ENCODE measurements at places on chromosomes 3 and 15.

DNA sequence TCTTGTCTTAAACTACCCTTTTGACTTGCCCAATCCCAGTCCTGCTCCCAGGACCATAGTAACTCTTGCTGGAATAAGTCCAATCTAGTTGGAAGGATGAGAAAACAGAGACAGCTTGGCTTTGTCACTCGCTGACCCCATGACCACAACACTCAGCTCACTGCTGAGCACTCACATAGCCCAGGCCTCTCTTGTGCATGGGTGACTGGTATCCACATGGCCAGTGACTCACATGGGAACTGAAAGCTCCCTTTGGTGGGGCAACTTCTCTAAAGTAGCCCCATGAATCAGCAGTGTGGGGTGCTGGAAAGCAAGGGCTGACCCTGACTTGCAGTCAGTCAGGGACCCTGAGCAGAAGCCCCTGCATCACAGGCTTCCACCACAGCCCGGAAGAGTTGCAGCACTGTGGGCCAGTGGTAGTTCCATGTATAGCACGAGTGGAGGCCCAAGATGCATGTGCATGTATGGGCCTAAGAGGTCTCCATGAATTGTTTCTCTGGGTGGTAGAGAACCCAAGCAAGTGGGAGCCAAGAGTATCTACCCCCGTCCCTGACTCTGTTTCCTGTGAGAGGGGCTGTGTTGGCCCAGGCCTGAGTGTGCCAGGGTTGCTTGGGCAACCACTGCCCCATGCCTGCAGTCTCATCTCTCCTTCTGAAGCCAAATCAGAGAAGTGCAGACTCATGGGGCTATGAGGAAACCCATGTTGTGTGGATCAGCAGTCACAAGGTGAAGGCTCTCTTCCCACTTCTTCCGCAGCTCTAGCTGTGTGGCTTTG is 62.1 kb upstream of the XCR1 start:
- peak; percentile 86 for DNase-seq

- no peak for DNase-seq
Measured at GRCh38 chr3:5874931-5875341, 687.4 kb downstream of the EDEM1 start.

GRCh38 chr3:126133606-126134005 is 46.8 kb downstream of the ALDH1L1 start:
- peak; percentile 6 for DNase-seq

DNA sequence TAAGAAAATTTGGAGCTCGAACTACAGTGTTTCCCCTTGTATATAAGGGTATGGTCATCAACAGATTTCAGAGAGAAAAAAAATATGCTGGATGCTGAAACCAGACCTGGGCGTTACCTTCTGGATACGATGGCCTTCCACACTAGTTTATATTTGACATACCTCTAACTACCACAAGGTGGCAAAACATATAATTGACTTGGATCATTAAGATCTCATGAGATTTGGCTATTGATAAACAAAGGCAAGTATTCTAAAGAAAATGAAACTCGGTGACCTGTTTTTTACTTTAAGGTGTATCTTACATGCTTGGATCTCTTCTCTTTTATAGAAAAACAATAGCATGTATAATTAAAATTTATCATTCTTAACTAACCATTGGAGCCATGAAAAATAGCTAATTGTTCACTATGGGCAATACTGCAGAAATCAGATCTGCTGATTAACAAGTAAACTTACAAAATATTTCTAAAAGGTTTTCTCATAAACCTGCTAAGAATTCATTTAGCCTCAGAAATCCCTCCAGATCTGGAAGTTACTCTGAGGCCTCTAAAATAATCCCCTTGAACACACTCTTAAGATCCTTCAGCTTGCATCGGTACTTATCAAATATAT is 300.6 kb upstream of the KCNH8 start:
- no peak for DNase-seq

GRCh38 chr3:16143861-16144447 is 30.5 kb upstream of the GALNT15 start:
- no peak for DNase-seq

- no peak for DNase-seq
Measured at GRCh38 chr3:176978441-176978840, 218.8 kb downstream of the TBL1XR1 start.

DNA sequence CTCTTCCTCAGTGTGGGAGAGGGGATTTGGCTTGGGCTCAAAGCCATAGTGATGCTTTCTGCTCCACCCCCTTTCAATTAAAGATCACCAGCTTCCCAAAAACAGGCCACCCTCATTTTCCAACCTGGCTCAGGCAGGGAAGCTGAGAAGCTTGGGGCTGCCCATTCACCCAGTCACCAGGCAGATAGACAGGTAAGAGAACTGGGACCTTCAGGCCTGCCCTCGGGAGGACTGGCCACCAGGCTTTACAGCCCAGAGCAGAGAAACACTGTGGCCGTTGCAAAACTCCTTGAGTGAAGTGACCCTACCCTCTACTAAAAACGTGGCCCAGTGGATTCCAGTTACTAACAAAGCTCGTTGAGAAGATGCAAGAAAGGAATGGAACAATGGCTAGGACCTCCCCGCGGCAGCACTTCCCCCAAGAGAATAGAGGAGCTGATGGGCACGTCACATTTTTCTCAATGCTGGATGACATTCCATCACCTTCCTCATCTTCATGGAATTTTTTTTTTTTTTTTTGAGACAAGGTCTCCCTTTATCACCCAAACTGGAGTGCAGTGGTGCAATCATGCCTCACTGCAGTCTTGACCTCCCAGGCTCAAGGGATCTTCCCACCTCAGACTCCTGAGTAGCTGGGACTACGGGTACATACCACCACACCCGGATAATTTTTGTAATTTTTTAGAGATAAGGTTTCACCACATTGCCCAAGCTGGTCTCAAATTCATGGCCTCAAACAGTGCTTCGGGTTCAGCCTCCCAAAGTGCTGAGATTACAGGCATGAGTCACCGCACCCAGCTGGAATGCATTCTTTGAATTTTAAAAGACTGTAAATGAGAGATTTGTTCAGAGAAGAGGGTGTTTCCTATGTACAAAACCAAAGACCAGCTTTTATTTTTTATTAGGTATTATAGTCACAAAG is 37.9 kb downstream of the LIPC start:
- no peak for DNase-seq

GRCh38 chr3:63762180-63762579 is 56.9 kb upstream of the C3orf49 start:
- no peak for DNase-seq

GRCh38 chr3:130950641-130951040 is 56.8 kb downstream of the ATP2C1 start:
- DNase-seq = no peak

DNA sequence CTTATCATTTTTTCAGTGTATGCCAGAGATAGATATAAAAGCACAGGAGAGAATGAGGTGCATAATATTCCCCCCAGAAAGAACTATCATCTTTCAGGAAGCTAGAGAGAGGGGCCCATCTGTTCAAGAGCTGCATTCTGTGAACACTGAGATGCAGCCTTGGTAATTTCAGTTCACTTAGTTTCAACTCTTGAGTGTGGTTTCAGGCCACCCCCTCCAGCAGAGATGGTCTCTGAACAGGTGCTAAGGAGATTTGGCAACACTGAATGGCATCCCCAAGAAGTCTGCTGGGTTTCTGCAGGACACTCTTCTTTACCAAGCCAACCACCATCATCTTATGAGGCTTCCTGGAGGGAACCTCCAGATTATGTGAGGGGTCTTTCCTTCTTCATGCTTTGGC is 30.4 kb upstream of the LIMD1 start:
- no peak for DNase-seq

DNA sequence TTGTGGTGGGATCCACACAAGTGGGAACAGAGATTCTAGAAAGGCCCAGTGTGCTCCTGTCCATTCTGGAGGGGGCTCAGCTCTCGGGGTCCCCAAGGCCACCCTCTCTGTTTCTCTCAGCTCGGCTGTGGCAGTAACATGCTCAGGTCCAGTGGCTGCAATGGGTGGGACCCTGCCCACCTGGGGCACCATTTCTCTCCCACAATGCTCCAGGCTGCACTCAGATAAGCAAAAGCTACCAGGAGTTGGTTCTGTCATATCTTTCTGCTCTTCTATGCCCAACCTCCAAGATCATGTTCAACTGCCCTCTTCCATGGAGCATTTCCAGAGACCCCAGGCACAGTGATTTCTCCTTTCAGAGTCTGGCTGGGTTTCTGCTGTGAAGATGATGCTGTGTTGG is 40.8 kb downstream of the ITGA11 start:
- no peak for DNase-seq

DNA sequence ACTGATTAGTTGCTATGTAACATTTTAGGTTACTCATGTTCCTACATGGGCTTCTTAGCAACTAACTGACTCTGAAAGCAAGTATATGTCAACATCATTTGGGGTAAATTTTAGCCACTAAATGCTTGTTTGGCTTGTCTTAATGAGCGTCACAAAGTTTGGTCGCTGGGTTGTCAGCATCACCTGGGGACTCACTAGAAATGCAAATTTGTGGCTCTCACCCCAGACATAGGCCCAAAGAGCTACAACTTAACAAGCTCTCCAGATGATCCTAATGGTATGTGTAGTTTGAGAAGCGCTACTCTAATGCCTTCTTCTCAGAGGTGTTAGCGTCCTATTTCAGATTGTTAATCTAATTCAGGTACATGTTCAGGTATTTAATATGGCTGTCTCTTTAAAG is 32.7 kb upstream of the CPOX start:
- no peak for DNase-seq

GRCh38 chr15:46039703-46040102 is 404.9 kb downstream of the SQOR start:
- DNase-seq = no peak

DNA sequence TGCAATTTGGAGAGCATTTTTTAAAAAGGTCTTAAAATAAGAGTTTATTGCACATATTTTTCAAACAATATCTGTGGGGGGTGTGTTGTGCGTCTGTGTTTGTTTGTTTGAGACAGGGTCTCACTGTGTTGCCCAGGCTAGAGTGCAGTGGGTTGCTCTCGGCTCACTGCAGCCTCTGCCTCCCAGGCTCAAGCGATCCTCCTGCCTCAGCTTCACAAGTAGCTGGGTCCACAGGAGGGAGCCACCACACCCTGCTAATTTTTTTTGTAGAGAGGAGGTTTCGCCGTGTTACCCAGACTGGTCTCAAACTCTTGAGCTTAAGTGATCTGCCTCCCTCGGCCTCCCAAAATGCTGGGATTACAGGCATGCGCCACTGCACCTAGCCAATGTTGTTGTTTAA is 2.7 kb downstream of the MLF1 start:
- DNase-seq = no peak

DNA sequence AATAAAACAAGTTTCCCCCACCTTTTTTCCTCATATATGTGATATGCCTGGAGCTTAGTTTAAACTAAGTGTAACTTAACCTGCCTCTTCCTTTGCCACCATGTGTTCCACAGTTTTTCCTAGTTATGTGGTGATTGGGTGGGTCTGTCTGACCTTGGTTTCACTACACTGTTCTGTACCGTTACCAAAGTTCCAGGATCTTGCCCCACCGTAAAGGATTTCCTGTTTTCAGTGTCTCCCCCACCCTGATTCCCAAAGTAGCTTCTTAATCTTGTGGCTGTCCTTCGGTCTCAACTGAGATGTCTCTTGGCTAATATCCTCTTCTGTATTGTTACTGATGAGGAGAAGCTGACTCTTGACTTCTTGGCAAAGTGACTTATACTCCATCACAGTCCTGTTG is 6.4 kb upstream of the MGA start:
- DNase-seq = no peak

GRCh38 chr3:87033205-87033604 is 42.3 kb upstream of the VGLL3 start:
- DNase-seq = no peak

GRCh38 chr3:13115576-13115910 is 42.3 kb upstream of the IQSEC1 start:
- no peak for DNase-seq

DNA sequence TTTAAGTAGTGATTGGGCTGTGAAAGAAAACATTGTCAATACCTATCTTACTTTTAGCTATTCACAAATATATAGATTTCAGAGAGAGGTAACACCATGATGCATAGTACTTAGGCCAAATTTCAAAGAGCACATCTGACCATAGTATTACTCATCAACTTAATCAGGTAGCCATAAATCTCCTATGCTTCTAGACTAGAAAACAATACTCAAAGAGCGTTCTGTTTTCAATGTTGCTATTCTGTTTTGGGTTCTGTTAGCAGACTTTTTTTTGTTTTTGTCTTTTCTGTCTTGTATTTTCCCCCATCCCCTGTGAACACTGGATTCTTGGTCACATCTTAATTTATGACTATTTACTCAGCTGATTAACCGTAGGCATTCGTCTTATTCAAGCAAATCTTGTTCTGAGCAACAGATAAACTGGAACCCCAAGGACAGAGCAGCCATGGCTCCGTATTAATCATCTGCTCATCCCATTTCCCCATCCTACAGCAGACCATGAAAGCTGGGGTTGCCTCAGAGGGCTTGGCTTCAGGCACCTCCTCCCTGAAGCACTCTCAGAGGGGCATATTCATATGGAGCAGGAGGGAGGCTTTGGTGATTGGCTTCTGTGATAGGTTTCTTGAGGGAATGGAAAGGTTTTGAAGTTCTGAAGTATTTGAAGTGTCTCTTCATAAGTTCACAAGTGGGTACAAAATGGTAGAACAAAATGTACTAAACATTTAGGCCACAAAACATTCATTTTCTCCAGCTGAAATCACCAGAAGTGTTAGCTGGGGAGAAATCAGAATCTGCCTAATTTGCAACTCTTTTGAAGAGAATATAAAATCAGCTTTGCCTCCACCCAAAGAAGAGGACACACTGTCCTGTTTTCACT is 105.3 kb downstream of the TNIK start:
- DNase-seq = no peak

All from omental fat pad (tissue), 4 donors.